Stimulated activated memory B cell treated with anti-CD40 and anti-IgM and Interleukin-4, amounts not matched to agents 10 μg/mL and 1 μg/mL and 100 μg/mL, for 72 hours (primary cell): ENCODE measurements at places on chromosomes 3 and 15.
A peak's percentile ranks its signal among the peaks of the same experiment; 100 is the strongest.

- ATAC-seq: no peak
Observed at GRCh38 chr3:65024148-65024547, 336.3 kb upstream of the ADAMTS9 start.

- ATAC-seq: no peak
Observed at GRCh38 chr3:90062016-90062415, 954.6 kb downstream of the EPHA3 start.

GRCh38 chr3:59450946-59451763 is 401.3 kb upstream of the CFAP20DC start:
- ATAC-seq: peak; percentile 97

GRCh38 chr3:127443581-127444375 is 146.8 kb downstream of the TPRA1 start:
- no peak for ATAC-seq

- no peak for ATAC-seq
Observed at GRCh38 chr3:120823156-120823555, 80.6 kb downstream of the GTF2E1 start.

GRCh38 chr3:190339130-190339529 is 16.9 kb upstream of the CLDN1 start:
- no peak for ATAC-seq

- peak; percentile 34 for ATAC-seq
Observed at GRCh38 chr3:45240292-45240691, 14.2 kb upstream of the TMEM158 start.

GRCh38 chr15:29242456-29243242 is 27.0 kb downstream of the NSMCE3 start:
- no peak for ATAC-seq

DNA sequence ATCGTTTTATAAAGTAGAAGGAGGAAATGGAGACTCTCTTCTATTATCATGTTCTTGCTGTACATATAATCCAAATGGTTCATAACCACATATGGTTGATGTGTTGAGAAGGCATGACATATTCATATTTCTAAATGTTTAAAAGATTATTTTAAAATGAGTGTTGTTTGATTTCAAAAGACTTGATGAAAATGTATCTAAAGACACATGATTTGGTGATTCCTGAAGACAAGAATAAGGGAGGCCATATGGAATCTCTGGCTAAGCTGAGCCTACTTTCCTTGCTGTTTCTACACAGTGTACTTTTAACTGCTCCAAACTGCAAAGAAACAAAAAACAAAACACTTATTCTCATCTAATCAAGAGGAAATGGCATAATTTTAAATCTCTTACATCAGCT is 23.0 kb upstream of the GYG1 start:
- no peak for ATAC-seq

GRCh38 chr3:177420651-177421480 is 223.6 kb upstream of the TBL1XR1 start:
- ATAC-seq: no peak

GRCh38 chr3:48609088-48610005 is at the start of gene UQCRC1:
Gene UQCRC1, minus strand, starts transcription at chr3:48609646. Its CDS starts 26 bp downstream, at chr3:48609620.
- peak; percentile 99 for ATAC-seq

DNA sequence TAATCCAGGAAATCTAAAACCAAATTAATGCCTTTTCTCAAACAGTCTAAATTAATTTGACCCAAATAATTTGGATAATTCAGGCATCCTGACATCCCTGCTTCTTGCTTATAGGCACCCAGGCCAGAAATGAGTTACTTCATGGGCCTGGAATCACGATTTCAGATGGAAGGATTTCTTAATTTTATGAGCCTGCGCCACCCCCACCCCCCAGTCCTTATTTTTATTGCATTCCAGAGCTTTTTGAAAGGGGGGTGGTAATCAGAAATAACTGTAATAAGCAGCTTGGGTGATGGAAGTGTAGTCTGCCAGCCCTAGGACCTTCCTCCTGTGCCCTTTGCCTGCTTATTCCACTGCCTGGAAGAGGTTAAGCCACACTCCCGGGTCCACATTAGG is 1.3 kb downstream of the AP2M1 start:
- ATAC-seq: no peak

GRCh38 chr3:61138401-61138800 is 112.9 kb downstream of the FHIT start:
- no peak for ATAC-seq

- no peak for ATAC-seq
Observed at GRCh38 chr3:78887029-78887428, 880.8 kb downstream of the ROBO1 start.

DNA sequence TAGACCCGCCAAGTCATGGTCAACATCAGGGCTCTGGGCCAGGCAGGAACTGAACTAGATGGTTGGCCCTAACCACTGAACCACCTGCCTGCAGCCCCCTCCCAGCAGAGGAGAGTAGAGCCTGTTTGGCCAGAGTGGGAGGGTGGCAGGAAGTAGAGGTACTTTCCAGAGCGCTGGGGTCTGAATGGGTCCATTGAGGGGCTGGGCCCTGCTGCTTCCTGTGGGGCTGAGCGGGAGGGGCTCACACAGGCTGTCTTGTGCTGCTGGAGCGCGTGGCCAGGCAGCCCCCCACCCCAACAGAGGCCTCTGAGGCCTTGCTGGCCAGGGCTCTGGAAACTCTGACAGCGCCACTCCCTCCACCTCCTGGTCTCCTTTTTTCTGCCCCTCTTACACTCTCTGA is 17.4 kb downstream of the CSPG4 start:
- ATAC-seq: no peak

DNA sequence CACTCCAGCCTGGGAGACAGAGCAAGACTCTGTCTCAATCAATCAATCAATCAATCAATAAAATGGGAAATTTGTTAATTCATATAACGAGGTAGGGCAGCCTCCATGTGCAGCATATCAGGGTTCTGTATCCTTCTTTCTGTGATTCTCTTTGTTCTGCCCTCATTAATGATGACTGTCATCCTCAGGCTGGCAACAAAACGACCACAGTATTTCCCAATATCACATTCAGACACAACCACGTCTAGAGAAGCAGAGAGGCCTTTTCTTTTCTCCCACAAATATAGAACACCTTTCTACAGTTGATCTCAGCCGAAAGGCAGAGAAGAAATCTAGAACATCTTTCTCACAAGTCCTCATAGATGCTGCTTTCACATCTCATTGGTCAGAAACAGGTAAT is 11.2 kb downstream of the CEP19 start:
- ATAC-seq: no peak

GRCh38 chr3:177294221-177294620 is 96.9 kb upstream of the TBL1XR1 start:
- no peak for ATAC-seq

- ATAC-seq: peak; percentile 85
Observed at GRCh38 chr3:53384465-53385423, 37.4 kb upstream of the DCP1A start.

- ATAC-seq: no peak
Observed at GRCh38 chr3:138615462-138615861, 6.9 kb downstream of the FAIM start.

GRCh38 chr3:67557848-67558355 is 96.5 kb downstream of the SUCLG2 start:
- no peak for ATAC-seq

- ATAC-seq: no peak
Observed at GRCh38 chr15:25771338-25771706, 91.8 kb downstream of the ATP10A start.

DNA sequence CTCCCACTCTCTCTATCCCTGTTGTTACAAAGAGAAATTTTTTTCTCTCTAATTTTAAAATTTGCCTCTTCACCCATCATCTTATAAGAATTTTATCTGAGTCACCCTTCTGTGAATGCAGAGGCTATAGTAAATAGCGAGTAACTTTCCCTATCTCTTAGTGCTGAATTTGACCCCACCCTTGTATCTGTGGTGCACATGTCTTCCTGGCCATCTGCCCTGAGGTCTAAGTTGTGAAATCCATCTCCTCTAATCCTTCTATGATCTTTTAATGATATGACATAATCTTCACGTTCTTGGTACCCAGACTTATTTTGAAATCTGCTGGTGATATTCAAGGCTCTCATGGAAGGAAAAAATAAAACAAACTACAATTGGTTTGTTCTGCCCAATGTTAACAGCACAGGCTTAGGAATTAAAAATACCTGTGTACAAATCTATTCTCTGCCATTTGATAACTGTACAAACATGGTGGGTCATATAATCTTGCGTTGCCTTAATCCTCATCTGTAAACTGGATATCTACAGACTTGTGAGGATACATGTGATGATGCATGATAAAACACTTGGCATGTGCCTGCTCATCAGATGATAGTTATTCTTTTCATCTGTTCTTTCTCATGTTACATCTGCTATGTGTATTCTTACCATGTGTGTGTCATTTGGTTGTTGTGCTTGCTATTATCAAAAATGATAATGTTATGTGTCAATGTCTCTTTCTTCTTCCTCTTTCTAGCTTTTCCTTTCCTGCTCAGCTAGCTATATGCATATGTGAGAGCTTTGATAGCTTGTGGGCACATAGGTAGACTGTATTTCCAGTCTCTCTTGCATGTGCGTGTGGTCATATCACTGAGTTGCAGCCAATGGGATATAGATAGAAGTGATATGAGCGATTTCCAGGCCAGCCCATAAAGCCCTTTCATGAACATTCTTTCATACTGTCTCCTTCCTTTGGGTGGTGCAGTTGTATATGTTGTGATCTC is 13.7 kb upstream of the CCR3 start:
- ATAC-seq: no peak

DNA sequence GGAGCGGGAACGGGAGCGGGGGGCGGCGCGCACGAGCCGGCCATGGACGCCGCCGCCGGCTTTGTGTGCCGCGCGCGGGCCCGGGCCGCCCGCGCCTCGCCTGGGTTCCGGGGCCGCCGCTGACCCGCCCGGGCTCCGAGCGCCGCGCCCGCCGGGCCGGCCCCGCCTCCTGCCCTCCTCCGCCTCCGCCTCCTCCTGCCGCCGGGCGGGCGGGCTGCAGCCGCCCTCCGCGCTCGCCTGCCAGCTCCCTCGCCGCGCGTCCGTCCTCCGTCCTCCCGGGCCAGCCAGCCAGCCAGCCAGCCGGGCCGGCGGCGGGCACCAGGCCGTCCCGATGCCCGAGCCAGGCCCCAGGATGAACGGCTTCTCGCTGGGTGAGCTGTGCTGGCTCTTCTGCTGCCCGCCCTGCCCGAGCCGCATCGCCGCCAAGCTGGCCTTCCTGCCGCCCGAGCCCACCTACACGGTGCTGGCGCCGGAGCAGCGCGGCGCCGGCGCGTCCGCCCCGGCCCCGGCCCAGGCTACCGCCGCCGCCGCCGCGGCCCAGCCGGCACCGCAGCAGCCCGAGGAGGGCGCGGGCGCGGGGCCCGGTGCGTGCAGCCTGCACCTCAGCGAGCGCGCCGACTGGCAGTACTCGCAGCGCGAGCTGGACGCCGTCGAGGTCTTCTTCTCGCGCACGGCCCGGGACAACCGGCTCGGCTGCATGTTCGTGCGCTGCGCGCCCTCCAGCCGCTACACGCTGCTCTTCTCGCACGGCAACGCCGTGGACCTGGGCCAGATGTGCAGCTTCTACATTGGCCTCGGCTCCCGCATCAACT is at the start of gene ABHD17C:
ABHD17C (plus strand) TSS at position 212 of the 812 bp plus-strand sequence; CDS start at position 332, 120 bp downstream.
- ATAC-seq: peak; percentile 89

GRCh38 chr3:69016901-69017300 is 3.4 kb upstream of the EOGT start:
- no peak for ATAC-seq

DNA sequence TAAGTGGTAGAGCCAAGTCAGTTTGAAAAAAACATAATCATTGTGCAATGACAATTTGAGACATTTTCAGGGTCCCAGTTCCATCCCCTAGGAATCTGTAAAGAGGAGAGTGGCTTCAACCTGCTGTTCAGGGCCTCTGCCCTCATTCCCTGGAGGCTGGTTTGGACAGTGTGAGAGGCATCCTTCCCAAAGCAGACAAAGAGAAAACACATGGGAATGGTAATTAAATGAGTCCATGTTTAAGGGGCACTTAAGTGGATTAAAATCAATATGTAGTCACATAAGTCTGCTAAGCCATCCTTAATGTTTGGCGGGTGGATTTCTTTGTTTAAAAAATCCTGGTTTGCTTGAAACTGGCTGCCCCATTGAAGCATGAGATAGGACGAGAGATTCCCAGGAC is 146.3 kb upstream of the CTDSPL start:
- ATAC-seq: no peak

DNA sequence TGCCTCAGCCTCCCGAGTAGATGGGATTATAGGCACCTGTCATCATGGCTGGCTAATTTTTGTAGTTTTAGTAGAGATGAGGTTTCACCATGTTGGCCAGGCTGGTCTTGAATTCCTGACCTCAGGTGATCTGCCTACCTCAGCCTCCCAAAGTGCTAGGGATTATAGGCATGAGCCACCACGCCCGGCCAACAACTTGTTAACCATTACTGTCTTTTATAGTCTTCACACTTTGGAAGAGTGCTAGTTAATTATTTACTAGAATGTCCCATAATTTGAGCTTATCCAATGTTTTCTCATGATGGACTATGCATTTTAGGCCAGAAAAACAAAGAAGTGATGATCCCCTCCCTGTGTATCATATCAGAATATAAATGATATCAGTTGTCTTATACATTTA is 288.6 kb upstream of the CBLB start:
- no peak for ATAC-seq

DNA sequence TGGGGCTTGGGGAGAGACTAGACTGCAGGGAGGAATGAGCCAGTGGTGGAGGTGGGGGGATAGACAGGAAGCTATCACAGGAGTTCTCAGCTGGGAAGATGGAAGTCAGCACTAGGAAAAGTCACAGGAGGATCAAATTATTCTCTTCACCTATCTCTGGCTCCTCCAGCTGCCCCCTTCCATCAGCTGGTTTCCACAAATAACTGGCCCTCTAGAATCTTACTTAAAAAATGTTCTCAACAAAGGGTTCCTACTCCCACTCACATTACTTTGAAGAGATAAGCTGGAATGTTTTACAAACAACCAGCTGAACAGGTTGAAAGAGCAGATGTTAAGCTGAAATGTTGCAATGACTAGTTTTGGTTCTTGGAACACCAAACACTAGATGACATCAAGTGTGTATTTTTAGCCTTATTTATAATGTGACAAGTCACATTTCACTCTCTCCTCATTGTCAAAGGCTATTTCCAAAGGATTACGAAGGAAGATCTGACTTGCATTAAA is 102.7 kb upstream of the AADACL2 start:
- no peak for ATAC-seq

DNA sequence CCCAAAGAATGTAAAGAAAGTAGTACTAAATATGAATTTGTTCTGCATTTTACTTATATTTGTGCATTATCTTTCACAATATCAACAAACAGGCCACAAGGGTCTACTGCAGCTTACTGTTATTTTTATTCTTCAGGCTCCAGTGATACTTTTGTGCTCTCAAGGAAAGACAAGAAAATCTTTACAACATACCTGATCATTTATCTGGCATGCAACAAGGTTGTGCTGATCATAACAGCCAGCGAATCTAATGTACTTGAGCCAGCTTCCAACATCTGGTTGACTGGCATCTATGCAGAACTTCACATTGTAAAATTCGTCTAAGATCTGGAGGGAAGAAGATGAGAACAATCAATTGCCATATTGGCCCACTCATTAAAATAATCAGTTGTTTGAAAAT is 520.0 kb downstream of the MECOM start:
- ATAC-seq: no peak
